ENCODE measurements at places on chromosomes 12 and 14.

DNA sequence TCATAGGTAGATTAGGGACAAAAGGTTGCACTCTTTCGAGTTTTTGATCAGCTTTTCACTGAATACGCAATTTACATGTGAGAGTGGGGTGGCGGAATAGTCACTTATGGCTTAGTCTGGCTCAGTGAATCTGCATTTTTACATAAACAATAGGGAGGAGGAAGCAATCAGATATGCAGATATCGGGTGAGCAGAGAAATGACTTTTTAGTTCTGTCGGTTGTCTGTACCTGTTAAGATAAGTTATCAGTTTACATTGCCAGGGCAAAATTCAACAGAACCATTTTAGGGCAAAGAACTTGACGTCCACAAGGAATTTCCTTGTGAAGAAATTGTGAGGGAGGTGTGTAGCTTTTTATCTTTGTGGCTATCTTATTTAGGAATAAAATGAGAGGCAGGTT, 15.4 kb upstream of the EGLN3 start:
- DNase-seq, result no peak

DNA sequence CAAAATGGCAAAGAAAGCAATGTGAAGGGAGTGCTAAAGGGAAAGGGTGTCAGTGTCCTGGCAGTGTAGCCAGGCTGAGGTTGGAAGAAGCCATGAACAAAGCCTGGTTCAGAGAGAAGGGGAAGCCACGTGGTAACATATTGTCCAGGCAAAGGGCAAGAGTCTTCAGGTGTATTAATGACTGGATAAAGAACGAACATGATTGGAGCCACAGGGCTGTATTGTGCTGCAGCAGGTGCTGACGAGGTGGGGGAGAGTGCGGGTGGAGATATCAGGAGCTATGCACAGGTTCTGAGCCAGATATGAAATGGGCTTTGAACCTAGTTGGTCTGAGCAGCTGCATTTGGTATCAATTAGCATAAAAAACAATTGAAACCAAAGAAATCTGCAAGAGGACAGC, 18.6 kb upstream of the EMP1 start:
- no peak for DNase-seq

DNA sequence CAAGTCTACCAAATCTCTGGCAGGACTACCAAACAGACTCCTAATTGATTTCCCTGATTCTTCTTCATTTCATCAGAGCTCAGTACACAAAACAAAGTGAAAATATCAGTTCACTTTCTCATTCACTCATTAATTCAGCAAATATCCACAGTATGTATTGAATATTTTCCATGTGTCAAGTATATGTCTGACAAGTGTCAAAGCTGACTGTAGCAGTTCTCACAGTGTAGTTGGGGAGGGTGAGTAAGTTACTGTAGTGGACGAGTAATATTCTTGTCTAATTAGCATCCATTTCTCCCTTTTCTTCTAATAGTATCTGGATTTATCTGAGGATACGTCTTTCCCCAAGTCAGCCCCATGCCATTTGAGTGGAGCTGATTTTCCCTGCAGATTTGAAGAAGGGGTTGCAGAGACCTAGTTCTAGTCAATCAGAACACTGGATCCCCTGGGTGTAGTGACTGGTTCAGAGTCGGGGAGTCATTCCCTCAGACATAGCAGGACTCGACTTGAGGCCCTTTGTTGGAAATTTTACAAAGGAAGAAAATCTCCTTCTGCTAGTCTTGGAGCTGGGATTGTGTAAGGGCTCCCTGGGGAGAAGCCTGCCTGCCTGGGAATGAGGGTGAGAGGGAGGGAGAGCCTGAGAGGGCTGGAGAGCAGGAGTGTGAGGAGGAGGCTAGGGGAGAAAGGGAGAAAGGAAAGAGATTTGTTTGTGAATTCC, 51.4 kb downstream of the GRIP1 start:
- DNase-seq, result no peak

- peak; percentile 27 for DNase-seq
Measured at GRCh38 chr14:49769171-49769570, 1.2 kb downstream of the KLHDC2 start.

DNA sequence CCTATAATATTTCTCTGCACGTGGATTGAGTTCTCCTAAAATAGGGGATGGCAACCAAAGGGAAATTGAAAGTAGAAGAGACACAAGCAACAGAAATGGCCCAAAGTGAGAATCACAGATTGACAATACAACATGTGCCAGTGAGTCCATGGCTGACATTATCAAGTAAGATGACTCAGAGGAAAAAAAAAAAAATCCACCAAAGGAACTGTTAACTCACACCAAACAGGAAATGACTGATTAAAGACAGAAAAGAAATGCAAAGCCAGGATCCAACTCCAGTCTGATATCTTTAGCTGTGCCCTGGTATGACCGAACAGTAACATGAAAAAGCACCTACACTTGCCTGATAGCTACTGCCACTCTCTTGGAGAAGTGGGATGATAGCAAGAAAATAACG, 485.0 kb downstream of the PRKD1 start:
- no peak for DNase-seq

- no peak for DNase-seq
Measured at GRCh38 chr12:121911824-121912585, 6.4 kb upstream of the CFAP251 start.

DNA sequence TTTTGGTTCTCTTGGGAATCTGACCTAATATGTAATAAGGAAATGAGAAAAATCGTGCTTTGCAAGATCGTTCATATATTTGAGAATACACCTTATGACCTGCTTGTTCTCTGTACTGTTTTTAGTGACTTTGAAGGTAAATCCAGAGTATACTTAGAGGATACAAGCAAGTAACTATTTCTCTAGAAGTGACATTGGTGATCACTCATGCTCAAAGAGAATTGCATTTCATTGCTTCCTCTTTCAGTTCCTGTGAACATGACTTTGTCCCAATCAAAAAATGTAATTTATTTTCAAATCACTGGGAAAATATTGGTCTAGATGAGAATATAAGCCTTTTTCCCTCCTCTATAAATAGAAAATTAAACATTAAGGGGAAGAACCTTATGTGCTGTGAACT, 2.7 kb downstream of the KTN1 start:
- DNase-seq, result no peak

GRCh38 chr14:45028107-45028626, 55.7 kb upstream of the PRPF39 start:
- no peak for DNase-seq

GRCh38 chr12:25458047-25458552, 95.0 kb downstream of the LMNTD1 start:
- peak; percentile 97 for DNase-seq

- DNase-seq, result peak; percentile 84
Measured at GRCh38 chr12:57456145-57456700, 1.1 kb downstream of the INHBE start.

DNA sequence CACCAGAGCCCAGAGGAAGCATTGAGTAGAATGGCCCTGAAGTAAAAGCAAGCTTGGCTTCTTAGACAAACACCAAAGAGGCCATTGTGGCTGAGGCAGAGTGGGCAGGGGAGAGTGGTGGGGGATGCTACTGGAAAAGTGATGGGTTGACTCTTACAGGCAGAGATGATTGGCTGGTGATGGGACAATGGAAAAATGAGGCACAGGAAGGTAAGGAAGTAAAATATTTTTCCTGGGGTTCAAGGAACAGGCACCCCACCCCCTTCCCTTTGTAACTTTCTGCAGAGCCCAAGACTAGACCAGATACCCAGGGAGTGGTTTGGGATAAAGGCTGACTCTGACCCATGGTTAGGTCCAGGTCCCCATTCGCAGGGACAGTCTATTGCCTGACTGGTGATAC, 34.9 kb upstream of the COL2A1 start:
- DNase-seq, result no peak

- DNase-seq, result peak; percentile 52
Measured at GRCh38 chr12:30440826-30441602, 254.7 kb downstream of the IPO8 start.

DNA sequence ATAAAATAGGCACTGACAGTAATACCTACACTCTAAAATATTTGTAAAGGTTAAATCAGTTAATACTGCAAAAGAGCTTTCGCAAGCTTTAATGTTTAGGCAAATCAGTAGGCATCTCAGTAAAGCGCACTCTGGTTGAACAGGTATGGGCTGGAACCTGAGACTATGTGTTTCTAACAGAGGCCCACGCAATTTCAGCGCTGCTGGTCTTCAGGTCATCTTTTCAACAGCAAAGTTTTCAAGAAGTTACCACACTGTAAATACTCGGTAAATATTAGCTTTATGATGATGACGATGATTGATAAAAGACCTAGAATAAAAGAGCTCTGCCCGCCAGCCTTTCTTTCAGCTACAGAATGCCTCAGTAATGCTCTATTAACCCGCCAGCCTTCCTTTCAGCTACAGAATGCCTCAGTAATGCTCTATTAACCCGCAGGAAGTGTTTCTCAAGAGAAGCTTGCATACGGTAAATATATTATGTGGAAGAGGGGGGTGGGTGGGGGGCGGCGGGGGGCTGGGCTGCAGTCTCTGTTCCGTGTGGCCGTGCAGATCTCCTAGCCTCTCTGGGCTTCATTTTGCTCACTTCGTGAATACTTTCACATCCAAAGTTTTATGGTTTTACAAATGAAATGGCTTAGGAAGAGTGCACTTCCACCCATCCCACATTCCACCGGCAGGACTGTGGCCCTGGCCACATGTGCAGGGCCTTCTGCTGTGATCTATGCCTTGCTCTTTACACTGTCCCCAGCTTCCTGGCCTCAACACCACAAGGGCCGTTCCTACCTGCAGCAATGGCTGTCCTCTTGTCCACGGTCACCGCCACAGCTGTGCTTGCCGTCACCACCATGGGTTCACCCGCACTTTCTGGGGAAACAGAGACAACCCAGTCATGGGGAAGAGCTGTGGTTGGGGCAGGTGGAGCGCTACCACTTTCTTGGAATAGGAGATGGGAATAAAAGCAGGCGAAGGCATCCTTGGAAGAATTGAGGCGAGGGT, 19.9 kb downstream of the LRTM2 start:
- DNase-seq, result no peak

GRCh38 chr12:52792185-52793029, 3.5 kb downstream of the KRT3 start:
- DNase-seq, result no peak

DNA sequence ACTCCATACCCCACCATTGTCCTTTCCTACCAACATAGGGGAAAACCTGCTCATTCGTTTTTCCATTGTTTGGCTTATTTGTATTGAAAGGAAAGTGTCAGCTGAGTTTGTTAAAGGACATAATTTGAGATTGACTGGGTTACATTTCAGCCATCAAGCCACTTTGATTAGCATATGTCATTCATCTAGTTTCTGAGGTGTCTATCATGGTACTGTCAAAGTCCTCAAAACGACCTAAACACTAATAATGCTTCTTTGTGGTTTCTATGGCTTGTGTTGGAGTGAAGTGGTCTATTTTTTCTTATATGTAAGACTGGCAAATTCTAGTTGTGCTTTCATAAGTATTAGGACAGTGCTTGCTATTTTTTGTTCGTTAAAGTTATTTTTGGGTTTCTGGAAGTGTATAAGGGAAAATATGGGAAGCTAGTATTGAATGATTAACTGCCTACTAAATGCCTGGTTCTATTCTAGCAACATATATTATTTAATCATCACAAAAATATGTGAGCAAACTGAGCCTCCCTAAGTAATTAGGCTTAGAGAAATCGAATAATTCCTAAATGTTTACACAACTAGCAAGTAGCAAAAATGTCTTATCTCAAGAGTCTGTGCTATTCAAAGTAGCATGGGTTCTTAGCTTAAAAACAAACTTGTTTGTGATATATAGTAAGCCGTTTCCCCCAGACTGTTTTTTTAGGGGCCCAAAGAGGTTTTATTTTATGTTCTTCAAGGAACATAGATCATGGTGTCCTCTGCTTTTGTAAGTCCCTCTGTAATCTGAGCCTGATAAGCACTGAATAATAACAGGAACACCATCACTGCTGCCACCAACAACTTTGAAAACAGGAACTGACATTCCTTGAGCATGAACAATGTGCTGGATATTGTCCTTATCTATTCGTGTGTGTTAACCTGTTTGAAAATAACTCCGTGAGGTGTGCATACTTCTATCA, 67.1 kb downstream of the DERA start:
- no peak for DNase-seq

DNA sequence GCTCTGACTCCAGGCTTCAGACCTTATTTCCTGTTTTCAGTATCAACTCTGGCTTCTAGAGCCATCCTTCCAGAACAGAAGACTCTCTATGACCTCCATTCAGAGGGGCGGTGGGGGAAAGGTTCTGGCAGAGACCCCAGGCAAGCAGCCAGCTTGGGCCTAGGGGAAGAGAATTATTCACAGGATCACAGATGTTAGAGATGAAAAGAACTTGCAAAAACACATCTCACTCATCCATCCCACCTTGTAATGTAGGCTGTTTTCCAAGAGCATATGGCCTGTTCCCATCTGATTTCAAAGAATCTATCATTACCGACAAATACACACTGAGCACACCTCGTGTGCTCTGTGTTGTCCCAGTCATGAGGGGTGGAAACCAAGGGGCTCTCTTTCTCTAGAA, 131.9 kb downstream of the GRIN2B start:
- no peak for DNase-seq

- no peak for DNase-seq
Measured at GRCh38 chr14:52936437-52936836, 14.4 kb downstream of the FERMT2 start.

DNA sequence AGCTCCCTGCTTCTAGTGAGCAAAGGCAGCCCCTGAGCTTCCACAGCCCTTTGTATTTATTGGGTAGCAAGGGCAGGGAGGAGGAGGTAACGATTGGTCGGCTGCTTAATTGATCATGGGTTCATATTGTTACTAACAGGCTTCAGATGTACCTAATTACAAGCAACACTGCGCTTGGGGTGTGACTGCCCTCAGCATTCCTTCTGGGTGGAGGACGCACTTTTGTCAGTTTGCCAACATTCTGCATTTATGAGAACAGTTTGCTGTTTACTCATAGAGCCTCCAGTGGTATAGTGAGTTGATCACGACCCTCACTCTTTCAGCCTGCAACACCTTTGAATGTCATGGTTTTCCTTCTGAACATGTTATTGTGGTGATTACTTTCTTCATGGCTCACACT, 9.6 kb downstream of the TSHR start:
- DNase-seq, result no peak

DNA sequence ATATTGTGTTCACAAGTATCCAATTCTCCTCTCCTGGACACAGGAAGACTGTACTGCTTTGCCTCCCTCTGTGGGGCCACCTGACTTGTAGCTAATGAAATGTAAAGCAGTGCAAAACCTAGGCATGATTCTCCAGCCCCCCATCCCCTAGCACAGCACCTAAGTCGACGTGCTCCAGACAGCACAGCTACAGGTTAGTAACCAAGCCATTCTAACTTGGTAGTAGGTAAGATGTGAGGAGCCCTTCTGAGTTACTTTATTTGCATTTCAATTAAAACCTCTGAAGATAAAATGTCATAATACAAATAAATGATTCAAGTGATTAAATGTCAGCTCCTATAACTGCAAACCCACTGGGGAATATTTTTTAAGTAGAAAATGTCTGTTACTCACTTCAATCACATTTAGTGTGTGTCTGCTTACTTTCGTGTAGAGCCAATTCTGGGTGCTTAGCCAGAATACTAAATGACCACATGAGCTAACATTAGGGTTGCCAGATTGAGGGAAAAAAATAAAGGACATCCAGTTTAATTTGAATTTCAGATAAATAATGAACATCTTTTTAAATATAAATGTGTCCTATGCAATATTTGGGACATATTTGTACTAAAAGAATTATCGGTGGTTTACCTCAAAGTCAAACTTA, 64.8 kb upstream of the HIF1A start:
- DNase-seq, result no peak

- no peak for DNase-seq
Measured at GRCh38 chr12:77319166-77319565, 253.8 kb upstream of the E2F7 start.

- no peak for DNase-seq
Measured at GRCh38 chr12:12976366-12976765, 23.7 kb downstream of the HEBP1 start.
